Activated CD4-positive, alpha-beta T cell treated with anti-CD3 and anti-CD28 coated beads, Interleukin-10, Interleukin-2, amounts not matched to agents 100 ng/mL and 50 ng/mL, durations not matched to agents 16 hours and 8 hours (primary cell): ENCODE measurements at places on chromosomes 2 and 18.

GRCh38 chr2:44937688-44938240, 3.7 kb upstream of the SIX3 start:
- peak; percentile 53 for DNase-seq

DNA sequence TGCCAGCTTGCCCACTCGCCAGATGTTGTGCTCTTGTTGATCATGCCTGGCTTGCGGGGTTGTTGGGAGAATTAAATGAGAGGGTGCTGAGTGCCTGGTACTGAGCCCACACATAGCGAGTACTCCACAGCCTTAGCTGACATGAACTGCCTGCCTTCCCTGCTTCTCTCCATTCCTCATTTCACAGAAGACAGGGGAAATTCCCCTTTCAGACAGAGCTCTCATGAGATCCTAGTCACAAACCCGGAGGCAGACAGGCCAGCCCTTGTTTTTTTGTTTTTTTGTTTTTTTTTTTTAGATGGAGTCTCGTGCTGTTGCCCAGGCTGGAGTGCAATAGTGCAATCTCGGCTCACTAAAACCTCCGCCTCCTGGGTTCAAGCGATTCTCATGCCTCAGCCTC, 17.1 kb upstream of the DNMT3A start:
- DNase-seq, result no peak

DNA sequence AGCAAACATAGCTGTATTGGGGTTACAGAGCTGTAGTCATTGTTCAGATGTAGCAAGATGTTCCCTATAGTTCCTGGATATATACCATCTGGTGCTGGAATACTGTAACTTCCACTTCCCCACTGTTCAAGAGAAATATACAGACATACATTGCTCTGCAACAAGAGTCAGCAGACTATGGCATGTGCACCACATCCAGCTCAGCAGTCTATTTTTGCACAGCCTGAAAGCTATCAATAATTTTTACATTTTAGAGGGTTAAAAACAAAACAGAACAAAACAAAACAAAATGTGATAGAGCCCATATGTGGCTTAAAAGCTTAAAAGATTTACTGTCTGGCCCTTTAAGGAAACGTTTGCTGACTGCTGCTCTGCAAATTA, 31.8 kb upstream of the VIT start:
- DNase-seq, result no peak

DNA sequence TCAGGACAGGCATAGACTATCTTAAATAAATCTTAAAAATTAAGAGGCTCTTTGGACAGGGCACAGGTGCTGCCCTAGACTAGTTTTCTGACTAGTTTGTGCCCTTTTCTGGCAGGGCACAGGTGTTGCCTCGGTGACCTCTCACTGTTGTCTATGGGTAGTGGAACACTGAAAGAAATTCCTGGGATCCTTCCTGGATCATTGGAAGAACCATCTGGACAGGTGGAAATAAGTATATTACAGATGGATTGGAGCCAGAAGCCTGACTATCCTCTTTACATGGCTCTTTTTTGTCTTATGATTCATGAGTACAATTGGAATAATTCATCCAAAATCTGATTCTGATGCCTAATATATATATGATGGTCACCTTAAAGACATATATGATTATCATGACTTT, 286.6 kb downstream of the RIT2 start:
- DNase-seq, result no peak

- DNase-seq, result no peak
These were observed 1.2 kb downstream of the CNPPD1 start for GRCh38 chr2:219175486-219175885.

- DNase-seq, result no peak
These were observed 59.0 kb downstream of the SMAD7 start for GRCh38 chr18:48891721-48892120.

DNA sequence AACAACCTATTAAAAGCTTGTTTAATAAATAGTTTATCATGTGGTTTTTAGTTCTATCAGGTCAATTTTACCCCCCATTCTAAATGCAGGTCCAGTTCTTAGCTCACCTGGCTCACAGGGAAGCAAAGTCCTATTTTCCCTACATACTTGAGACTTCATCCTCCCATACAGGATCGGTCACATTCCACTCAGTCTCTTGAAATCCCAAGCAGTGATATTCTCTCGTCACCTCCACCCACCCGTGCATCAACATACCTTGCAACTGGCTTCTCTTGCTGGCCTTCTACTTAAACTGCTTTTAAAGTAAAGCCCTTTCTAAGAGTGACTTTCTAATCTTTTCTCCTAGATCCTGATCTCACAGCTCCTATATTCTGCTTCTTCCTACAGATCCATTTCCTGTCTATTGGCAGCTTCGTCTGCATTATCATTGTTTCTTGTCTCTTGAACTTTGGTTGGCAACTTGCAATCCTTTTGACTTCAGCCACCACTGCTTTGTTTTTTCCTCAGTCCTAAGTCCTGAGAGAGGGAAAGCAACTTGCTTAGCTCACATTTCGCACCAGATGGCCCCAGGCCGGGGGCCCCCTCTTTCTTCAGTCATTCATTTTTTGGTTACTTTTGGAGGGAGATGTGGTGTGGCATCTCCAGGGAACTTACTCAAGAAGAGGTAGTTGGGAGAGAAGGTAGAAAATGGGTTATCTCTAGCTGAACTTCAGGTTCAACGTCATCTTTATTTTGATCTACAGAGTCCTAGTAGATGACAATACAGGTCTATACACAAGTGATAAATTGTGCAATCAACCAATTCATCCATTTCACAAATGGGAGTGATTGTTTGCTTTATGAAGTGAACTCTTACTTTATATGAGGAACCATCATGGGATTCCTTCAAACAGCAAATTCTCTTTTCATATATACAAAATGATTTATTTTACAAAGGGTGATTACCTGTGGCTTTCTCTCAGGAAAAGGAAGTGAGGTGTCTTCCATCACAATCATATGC, 23.9 kb upstream of the NCOA1 start:
- no peak for DNase-seq

DNA sequence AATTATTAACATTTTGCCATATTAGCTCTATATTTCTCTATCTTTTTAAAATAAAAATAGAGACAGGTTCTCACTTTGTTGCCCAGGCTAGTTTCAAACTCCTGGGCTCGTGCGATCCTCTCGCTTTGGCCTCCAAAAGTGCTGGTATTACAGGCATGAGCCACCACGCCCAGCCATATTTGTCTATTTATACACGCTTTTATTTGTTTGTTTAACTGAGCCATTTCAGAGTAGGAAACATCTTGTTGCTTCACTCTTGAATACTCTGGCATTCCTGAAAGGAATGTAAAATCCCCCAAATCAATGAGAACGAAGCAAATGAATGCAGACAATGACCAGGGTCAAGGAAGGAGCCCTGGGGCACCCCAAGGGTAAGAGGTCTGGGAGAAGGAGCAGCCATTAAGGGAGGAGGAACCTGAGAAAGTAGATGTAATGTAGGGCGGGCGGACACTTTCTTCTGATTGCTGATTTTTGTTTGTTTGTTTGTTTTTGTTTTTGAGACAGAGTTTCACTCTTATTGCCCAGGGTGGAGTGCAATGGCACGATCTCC, 31.7 kb upstream of the RAB1A start:
- DNase-seq, result no peak

GRCh38 chr2:160324917-160325316, 124.8 kb upstream of the ITGB6 start:
- peak; percentile 72 for DNase-seq

DNA sequence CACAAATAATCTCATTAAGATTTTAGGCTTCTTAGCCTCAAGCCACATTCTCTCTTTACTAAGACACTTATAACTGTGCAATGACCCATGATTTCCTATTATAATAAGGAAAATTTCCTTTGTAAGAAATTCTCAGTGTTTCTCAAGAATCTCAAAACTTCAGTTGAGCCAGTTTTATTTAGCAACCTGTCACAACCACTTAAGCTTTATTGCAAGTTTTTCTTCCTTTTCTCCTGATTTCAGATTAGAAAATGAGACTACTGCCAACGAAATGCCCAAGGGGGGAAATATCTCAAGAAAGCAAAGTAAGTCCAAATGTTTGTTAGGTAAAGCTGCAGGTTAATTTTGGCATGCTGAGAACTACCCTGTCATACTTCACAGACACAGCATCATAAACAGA, 178.5 kb downstream of the THADA start:
- DNase-seq, result no peak

- DNase-seq, result no peak
These were observed 356.1 kb downstream of the SS18 start for GRCh38 chr18:25734336-25734735.

GRCh38 chr2:184598002-184598315, 370 bp upstream of the ZNF804A start:
- no peak for DNase-seq

- no peak for DNase-seq
These were observed 640.7 kb upstream of the CRIM1 start for GRCh38 chr2:35714883-35715282.

- DNase-seq, result no peak
These were observed 438.9 kb downstream of the PTPRM start for GRCh38 chr18:8005870-8006569.

GRCh38 chr2:209988010-209988409, 14.4 kb upstream of the RPE start:
- DNase-seq, result no peak

DNA sequence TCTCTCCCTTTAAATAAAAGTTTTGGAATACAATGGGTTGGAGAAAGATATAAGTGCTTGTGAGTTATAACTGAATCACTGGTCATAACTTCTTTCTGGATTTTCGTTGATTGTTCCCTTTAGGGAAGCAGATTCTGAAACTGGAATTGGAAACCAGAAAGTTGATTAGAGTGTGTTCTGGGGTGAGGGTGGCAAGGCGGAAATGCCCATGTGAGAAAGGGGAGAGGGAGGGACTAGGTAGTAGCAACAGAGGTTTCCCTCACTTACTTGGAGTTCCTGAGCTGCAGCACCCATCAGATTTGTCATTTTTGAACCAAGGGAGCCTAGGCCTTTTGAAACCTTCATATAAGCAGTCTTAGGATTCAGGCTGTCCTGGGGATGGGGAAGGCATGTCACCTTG, 453.4 kb downstream of the KCNJ3 start:
- DNase-seq, result no peak

DNA sequence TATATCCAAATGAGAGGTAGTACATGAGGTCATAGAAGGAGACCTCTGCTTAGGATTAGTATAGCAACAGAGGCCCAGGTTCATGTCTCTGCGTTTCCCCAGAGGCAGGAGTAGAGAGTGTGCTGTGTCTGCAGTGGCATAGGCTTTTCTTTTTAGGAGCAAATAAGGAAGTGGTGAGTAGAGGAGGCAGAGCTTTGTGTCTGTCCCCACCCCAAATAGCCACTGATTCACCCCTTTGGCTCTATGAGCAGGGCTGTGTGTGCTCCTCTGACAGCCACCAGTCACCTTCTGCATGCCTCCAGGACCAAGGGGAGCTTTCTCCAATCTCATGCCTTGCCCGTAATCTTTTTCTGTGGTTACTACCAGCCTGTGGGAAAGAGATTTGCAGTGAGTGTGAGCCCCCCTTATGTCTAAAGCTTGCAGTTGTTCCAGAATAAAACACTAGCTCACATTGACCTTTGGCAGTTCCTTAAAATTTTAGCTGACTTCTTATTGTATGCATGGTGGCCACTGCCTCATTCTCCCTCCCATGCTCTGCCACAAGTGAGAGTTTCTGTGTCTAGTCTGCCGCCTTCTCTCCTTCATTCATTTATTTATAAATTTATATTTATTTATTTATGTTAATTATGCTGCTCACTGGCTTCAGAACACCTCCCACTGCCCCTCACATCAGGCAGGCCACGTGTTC, 23.5 kb upstream of the ELAC1 start:
- no peak for DNase-seq

DNA sequence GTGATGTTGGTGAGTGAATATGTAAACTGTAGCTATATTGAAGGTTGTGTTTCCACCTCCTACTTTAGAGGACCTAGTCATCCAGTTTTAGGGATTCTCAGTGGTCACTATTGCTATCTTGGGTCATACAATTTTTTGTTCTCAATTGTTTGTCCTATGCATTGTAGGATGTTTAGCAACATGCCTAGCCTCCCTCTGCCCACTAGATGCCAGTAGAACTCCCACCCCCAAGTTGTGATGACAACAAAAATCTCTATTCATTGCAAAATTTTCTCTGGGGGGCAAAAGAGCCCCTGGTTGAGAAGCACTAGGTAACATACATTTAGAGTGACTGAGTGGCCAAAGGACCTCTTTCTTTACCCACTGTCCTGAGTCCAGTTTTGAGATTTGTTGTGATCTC, 87.3 kb downstream of the LRRTM4 start:
- no peak for DNase-seq

GRCh38 chr2:43073401-43073825, 153.0 kb downstream of the ZFP36L2 start:
- no peak for DNase-seq

GRCh38 chr2:131419441-131419840, 55.5 kb upstream of the RAB6D start:
- no peak for DNase-seq

- DNase-seq, result no peak
These were observed 165.0 kb downstream of the DIS3L2 start for GRCh38 chr2:232126301-232127099.

DNA sequence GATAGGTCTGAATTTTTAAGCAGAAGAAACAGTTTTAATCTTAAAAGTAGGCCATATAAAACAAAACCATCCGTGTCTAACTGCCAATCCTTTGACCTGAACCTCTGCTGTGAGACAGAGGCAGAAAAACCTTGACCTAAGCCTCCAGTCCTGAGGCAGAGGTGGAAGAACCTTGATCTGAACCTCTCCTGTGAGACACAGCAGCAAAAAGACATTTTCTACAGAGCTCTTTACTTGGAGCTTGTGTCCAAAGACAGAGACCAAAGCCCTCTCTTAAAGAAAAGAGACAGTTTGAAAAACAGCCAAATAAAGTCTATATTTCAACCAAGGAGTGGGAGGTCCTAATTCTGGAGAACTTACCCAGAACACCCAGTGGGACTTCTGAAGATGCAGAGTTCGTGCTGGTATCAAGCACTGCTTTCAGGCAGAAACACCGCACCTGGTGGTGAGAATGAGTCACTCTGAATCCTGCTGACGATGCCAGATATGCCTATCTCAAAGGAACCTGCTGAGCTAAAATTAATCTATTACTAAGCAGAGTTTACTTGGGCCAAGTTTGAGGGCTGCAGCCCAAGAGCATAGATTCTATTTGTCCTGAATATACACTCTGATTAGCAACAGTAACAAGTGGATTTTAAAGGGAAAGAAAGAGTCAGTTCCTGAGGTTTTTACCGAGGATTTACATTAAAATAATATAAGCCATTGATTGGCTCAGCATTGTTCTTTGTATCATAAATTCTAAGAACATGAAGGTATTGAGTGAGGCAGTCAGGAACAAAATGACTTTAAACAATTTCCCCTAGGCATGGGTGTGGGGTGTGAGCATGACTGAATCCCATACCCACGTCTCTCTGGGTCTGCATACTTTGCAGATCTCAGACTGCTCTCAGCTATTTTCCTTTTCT, 806.4 kb downstream of the TRIB2 start:
- peak; percentile 28 for DNase-seq
